Caudate nucleus (tissue), 63 donors: ENCODE measurements at places on chromosomes 2 and 18.

GRCh38 chr18:40897884-40898283 is 1057.2 kb upstream of the PIK3C3 start:
- DNase-seq: no peak

GRCh38 chr18:60646725-60647124 is 274.1 kb upstream of the MC4R start:
- no peak for DNase-seq

GRCh38 chr2:174563530-174564282 is 33.9 kb downstream of the WIPF1 start:
- no peak for DNase-seq

GRCh38 chr2:102251042-102251848 is 60.1 kb upstream of the IL1RL1 start:
- no peak for DNase-seq

- DNase-seq: peak; percentile 7
Observed at GRCh38 chr2:72745679-72746368, 80.0 kb downstream of the EXOC6B start.

GRCh38 chr2:84768840-84769239 is 112.0 kb downstream of the TRABD2A start:
- no peak for DNase-seq

GRCh38 chr2:168602846-168603401 is 146.9 kb downstream of the CERS6 start:
- no peak for DNase-seq

GRCh38 chr2:26873286-26873983 is 25.5 kb downstream of the DPYSL5 start:
- no peak for DNase-seq

DNA sequence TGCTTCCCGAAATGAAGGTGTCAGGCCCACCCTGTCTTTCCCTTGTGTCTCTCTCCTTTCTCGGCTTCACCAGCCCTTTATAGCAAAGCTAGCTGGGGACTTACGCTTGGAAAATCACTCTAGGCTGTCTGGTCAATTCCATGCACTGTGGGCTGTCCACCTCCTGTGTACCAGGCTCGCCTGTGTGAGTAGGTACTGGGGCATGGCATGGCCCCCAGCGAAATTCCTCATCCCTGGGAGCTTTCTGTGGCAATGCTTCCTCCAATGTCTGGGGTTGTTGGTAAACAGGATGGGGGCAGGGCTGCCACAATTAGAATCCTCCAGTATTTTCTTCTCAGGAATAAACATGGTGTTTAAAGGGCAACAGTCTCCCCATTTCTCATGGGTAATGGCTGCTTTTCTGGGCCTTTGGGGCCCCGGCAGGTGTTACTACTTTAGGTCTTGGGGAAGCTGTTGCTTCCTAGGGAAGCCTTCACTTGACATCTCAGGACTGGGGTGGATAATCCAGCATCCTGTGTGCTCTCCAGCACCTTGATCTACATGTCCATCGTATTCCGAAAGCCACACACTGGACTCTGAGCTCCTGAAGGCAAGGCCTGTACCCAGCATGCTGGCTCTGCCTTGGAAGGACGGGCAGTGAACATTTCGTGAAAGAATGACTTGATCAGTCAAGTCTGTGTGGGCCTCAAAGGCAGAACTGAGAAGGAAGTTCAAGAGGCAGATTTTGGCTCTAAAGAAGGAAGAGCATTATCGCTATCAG is 21.1 kb downstream of the RHOB start:
- no peak for DNase-seq
